Heart left ventricle (tissue), 16 donors: ENCODE measurements at places on chromosomes 2 and 18. TPM values are rescaled to one million over a fixed set of nuclear protein-coding genes. Genes with fewer than 3 reads are reported as not detected.

Gene EFR3B
- 6.3 TPM for total RNA-seq

Gene DNAJC5G
- total RNA-seq = 3.3 TPM

- no peak for DNase-seq
Observed at GRCh38 chr2:187971893-187972292, 319.8 kb upstream of the GULP1 start.

- no peak for DNase-seq
Observed at GRCh38 chr2:39540414-39540813, 103.3 kb upstream of the MAP4K3 start.

DNA sequence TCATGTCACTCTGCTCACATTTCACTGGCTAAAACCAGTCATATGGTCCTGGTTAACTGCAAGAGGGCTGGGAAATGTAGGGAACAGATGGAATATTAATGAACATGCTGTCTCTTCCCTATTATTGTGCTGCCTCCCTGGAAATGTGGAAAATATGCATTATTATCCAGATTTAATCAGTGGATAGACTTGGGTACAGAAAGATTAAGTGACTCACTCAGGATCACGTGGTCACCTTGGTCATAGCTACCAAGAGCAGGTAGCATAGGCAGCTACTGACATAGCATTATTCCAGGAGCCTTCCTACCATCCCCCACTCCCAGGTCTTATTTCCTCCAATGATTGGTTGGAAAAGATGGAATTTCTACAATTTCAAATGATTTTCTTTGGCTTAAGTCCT is 141.1 kb downstream of the HRH4 start:
- DNase-seq = no peak

GRCh38 chr2:8438476-8438875 is 243.4 kb upstream of the ID2 start:
- no peak for DNase-seq

DNA sequence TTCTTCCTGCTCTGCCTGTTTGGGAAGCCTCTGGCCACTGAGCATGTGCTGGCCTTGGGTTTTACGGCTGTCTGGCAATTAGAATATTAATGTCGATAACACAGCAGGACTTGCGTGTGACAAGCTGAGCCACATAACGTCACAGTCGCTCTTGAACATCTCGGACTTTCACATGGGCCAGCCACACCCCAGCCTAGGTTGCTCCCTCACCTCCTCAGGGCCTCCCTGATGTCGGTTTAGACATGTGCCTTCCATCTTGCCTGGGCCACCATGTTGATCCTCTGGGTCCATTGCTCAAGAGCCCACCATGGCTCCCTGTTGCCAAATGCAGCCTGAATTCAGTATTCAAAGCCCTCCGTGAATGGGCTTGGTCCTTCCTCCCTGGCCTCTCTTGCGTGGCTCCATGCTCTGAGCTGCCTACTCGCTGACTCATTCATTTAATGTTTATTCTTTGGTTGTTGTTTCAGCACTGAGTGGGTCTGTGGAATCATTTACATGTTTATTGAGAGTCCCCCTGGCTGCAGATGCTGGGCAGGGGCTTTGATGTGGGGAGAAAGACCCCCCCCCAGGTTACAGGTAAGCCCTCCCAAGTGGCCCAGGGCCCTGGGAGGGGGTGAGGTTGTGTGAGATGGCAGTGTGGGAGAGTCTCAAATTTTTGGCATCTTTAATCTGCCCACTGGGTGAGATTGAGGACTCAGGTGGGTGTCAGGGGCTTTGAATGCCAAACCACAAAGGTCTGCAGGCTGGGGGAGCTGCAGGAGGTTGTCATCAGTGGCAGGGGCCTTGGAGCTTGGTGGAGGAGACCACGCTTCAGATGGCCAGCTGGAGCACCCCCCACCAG is 62.0 kb downstream of the ODC1 start:
- no peak for DNase-seq

DNA sequence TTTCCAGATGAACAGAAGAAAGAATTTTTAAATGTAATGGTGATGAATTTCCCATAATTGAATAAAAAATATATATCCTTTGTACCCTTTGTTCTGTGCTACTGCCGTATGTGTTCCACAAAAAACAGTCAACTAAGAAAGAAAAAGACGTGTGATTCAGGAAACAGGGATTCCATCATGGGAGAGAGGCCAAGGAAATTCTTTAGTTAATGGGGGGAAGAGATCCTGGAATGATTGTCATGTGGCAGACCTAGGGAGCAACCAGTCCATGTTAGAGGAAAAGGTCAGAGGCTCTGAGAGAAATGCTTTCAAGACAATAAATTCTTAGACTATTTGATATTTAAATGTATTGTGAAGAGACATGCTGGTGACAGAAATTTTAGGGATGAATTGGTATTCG is 76.6 kb downstream of the CPO start:
- no peak for DNase-seq

DNA sequence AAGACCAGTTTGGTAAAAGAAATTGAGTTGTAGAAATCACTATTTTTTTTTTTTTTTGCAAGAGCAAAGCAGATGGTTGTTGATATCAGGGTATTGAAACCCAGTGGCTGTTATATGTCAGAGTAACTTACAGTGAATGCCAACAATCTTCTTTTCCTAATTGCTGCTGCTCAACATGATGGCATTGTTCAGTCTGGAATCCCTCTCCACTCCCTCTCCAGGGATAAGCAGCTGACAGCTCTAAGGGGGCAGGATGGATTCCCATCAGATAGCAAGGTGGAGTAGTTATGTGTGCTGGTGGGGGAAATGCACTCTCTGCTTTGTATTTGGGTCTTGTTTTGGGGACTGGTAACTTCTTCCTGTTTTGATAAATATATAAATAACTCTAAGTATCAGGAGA is 200.0 kb downstream of the PIK3C3 start:
- no peak for DNase-seq

- DNase-seq = no peak
Observed at GRCh38 chr18:8808001-8808400, 102.6 kb downstream of the MTCL1 start.
